Progenitor cell of endocrine pancreas (in vitro differentiated cells): ENCODE measurements at places on chromosomes 16 and 17. TPM values are rescaled to one million over a fixed set of nuclear protein-coding genes. Genes with fewer than 3 reads are reported as not detected.

- DNase-seq: no peak
Measured at GRCh38 chr17:68870161-68870826, 84.9 kb downstream of the ABCA8 start.

GRCh38 chr16:5642436-5642835 is 544.8 kb upstream of the EEF2KMT start:
- DNase-seq: no peak

PYDC1 gene
- not detected in 2 replicates for total RNA-seq

DNA sequence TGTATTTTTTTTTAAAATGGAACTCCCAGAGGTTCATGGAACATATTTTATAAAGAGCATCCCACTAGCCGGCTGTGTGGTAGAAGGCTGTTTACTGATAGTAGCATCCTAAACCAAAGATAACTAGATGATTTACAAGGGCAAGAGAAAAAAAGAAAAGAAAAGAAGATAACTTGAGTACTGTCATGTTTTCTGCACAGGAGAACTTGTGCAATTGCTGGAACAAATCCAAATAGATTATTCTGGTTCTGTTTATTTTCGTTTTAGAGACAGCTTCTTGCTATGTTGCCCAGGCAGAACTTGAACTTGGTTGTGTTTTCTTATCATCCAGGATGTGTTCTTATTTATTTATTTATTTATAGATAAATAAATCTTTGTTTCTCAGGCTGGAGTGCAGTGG is 20.9 kb upstream of the PPM1D start:
- DNase-seq: no peak

EVPL gene
- total RNA-seq: 0.05 TPM in 1 of 2 replicates, not detected in the other

PRAC2 gene
- total RNA-seq: not detected in 2 replicates

DNA sequence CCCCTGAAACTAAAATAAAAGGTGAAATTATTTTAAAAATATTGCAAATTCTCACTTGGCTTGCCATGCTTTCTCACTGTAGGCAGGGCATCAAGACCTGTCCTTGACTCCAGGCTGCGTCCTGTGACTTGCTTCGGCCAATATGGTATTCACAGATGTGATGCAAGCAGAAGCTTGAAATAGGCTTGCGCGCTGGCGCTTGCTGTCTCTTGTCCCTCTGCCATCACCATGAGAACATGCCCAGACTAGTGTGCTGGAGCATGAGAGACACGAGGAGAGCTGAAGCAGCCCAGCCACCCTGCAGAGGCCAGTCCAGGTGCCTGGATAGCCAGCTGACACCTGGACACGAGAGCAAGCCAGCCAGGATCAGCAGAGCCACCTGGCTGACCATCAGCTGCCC is 21.8 kb upstream of the ZKSCAN2 start:
- no peak for DNase-seq

MC1R gene
- 3.8 and 4.6 TPM in 2 replicates for total RNA-seq

IL34 gene
- not detected in 2 replicates for total RNA-seq

- DNase-seq: no peak
Measured at GRCh38 chr17:63986821-63987220, 11.3 kb upstream of the PRR29 start.

- DNase-seq: peak; percentile 2
Measured at GRCh38 chr17:73933164-73933766, 270.2 kb upstream of the RPL38 start.

PRSS8 gene
- total RNA-seq: 107 and 111 TPM in 2 replicates

DNA sequence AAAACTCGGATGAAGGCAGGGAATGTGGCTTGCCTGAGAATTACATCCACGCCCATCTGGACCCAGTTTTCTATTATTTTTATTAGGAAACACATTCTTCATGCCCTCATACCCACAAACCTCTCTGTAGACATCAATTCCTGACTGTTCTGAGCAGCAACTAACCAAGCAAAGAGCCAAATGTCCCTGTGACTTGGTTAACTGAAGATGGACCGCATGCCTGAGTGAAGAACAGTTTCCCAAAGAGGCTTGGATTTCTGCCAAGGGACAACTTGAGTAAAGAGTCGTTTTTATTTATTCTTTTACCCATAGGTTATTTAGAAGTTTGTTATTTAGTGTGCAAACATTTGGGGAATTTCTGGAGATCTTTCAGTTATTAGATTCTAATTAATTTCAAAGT is 259.8 kb downstream of the GRIN2A start:
- DNase-seq: no peak

EVPLL gene
- total RNA-seq: not detected in 2 replicates

CNGB1 gene
- not detected in 2 replicates for total RNA-seq

FA2H gene
- 2.7 and 3.3 TPM in 2 replicates for total RNA-seq

GRCh38 chr16:68396481-68396880 is 51.8 kb downstream of the SMPD3 start:
- peak; percentile 47 for DNase-seq

DNA sequence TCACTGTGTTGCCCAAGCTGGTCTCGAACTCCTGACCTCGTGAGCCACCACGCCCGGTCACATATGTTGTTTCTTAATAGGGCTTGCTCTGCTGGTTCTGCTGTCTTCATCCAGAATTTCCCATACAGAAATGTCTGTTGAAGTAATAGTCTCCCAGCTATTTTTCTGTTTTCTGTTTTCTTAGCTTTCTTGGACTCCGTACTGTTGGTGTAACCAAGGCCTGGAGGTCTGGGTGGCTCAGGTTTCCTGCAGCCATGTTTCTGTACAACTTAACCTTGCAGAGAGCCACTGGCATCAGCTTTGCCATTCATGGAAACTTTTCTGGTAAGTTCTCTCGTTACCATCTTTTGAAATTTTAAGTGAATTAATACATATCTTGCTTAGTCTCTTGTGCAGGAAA is 2.8 kb downstream of the SF3B3 start:
- no peak for DNase-seq

RAB37 gene
- total RNA-seq: 3.2 TPM in 2 replicates

DNA sequence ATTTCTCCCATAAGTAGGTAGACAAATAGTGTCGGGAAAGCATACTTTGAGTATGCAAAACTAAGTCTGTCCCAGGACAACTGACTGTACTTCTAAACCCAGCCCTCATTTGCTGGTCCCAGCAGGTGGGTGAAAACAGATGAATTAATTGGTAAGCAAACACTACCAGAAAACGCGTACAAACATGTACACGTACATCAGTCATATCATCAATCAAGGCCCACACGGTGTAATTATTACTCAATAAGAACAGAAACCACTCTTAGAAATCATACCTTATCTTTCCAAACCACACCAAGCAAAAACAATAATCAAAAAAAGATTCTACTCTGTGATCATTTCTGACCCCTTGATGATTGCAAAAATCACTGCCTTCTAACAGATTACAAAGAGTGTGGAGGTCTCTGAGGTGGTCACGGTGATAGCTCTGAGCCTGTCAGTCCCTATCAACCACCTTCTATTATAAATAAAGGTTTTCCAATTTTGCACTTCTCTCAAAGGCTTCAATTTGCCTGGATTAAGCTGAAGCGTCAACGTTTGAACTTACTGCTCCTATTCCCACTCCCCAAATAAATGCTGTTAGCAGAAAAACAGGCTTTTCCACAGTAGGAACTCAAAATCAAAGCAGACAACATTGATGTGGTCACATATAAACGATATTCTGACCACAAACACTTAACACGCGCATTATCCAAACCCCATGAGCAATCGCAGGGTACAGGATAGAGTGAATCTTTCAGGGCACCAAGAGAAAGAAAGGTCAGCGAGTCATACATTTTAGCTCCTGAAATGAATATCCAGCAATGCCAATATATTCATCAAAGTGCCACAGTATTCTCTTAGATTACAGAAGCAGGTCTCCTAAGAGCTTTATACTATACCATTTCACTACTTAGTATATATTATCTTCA is 211.9 kb downstream of the STX8 start:
- no peak for DNase-seq

- peak; percentile 39 for DNase-seq
Measured at GRCh38 chr16:54936201-54936978, 5.7 kb downstream of the IRX5 start.

MKS1 gene
- total RNA-seq: 40.0 and 44.3 TPM in 2 replicates
